MCF 10A (cell line): ENCODE measurements at places on chromosomes 1 and 21.

DNA sequence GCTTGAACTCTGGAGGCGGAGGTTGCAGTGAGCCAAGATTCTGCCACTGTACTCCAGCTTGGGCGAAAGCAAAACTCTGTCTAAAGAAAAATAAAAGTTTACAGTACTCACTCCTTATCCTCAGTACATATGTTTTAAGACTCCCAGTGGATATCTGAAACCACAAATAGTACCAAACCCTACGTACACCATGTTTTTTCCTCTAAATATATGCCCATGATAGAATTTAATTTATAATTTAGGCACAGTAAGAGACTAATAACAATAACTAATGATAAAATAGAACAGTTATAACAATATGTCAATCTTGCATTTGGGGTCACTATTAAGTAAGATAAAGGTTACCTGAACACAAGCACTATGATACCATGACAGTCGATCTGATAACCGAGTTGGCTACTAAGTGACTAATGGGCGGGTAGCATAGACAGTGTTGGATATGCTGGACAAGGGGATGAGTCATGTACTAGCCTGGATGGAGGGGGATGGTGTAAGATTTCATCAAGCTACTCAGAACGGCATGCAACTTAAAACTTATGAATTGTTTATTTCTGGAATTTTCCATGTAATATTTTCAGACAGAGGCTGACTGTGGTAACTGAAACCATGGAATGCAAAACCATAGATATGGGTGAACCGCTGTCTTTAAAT lies 43.7 kb downstream of the ST7L start:
- DNase-seq = peak; percentile 88

- no peak for DNase-seq
These were observed 70.6 kb upstream of the CHRM3 start for GRCh38 chr1:239315631-239316217.

DNA sequence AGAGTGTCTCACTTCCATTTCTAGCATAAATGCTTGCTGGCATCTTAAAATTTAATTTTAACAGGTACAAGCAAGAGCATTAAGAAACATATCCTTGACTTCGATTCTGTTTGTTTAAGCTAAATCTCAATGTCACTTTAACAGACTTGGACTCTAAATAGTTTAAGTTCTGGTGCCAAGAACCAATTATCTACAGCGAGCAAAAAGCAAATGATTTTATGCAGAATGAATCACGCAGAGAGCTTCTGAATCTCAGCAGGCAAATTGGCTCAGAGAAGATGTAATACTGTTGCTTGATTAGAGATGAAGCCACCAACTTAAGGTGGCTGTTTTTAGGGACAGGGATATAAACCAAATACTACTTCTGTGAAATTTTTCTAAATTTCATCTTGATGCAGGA lies 117.0 kb upstream of the PLD5 start:
- DNase-seq = no peak

GRCh38 chr21:45723049-45723958 lies 79.8 kb downstream of the PCBP3 start:
- DNase-seq = no peak

DNA sequence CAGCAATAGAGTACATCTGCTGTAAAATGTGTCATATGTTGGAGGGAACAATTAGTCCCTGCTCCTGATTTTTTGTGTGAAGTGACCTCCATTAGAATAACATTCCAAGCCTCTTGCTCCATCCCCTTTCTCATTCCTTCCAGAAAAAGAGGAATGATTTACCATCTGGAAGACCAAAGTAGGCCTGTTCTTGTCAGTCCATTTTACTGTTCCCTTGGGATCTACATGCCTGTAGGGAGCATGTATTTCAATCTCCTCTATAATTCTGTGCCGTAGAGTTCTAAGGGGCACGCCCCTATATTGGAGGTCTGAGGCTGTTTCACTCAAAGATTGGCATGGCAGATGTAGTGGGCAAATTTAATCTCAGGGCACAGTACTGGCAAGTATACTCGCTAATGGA lies 48.8 kb upstream of the MAN1A2 start:
- DNase-seq = no peak

DNA sequence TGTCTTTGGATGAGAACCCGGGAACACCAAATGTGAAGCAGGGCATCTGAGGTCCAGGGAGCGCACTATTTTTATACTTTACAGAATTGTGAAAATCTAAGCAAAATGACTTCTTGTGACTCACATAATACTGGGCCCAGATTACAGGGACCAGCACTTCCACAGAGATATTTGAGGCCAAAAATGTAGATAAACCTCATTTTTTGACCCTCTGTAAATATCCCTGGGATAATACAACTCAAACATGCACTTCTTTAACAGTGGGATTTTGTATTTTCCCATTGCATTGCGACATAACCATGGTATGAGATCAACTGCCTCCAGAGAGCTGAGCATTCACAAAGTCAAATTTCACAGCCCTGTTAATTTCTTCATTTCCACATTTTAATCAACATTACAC lies 289.4 kb upstream of the ADGRL4 start:
- DNase-seq = peak; percentile 19

GRCh38 chr1:178664278-178664677 lies 60.8 kb upstream of the RALGPS2 start:
- no peak for DNase-seq

DNA sequence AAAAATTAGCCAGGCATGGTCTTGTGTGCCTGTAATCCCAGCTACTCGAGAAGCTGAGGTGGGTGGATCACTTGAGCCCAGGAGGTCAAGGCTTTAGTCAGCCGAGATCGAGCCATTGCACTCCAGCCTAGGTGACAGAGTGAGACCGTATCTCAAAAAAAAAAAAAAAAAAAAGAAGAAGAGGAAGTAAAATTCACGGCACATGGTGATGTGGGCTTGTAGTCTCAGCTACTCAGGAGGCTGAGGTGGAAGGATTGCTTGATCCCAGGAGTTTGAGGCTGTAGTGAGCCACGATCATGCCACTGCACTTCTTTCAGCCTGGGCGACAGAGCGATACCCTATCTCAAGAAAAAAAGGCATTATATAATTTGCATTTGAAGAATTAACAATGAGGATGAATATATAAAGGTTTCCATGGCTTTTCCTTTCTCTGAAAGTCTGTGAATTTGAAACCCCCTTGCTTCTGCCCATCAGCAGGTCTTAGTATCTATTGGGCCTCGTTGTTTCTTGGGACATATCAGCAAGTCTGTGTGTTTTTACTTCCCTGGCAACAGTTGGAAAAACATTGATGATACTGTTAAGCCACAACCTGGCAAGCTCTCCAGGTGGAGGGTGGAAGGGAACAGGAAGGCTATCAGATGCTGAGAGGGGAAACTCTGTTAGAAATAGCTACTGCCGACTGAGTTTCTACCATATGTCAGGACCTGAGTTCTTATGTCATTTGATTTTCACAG lies 4.6 kb upstream of the PLA2G2D start:
- no peak for DNase-seq

DNA sequence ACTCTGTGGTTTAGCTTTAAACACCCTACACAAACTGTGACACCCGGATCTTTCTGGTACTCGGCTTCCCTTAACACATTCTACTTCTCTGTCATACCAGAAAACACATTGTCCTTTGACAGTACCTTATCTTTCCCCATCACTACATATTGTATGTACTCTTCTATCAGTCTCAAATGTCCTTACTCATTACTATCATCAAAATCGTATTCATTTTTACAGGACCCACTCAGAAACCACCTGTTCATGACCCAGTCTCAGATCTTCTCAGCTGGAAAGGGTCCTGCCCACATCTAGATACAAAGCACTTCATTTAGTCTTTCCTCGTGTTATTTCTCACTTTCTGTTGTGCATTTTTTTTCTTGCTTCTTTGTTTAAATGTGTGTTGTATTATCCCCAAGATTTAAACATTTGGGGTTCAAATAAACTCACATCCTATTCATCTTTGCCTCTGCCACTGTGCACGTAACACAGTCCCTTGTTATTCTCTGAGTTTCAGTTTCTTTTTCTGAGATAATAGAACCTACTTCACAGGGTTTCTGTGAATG lies 27.7 kb downstream of the CD34 start:
- DNase-seq = no peak

DNA sequence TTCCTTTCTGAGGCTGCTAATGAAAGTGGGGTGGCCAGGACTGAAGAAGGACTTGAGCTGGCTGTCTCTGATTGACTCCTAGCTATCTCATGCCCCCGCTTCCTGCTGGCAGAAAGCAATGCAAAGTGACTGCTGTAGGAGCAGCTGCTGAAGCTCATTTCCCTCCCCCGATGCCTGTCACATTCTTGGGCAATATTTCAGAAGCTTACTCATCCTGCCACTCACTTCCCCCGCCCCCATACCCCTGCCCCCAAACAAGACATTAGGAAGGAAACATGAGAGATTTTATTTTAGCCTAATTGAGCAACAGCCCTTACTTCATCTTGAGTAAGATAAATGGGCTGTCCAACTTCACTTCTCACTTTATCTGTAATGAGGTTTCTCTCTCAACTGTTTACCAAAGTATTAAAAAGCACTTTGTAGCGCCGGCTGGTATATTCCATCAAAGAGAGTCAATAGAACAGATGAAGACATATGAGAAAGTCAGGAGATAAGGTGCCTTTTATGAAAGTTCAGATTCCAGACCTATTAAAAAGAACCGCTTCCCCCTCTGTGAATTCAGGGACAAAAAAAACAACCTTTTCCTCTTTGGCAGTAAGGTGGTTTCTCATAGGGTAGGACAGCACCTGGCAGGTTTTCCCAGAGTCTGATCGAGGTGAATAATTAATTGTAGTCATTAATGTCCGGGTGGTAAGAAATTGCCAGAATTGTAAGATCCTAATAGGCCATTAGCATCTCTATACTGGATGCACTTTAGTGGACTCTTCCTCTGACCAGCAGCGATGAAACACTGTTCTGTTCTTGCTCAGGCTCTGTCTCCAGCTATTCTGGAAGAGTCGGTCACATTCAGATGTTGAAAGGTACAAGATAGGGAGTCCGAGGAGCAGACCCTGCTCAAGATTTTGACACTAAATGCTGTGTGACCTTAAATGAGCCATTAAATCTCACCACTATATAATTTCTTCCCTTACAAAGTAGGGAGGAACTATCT lies 70.2 kb downstream of the SH3GLB1 start:
- DNase-seq = peak; percentile 93

DNA sequence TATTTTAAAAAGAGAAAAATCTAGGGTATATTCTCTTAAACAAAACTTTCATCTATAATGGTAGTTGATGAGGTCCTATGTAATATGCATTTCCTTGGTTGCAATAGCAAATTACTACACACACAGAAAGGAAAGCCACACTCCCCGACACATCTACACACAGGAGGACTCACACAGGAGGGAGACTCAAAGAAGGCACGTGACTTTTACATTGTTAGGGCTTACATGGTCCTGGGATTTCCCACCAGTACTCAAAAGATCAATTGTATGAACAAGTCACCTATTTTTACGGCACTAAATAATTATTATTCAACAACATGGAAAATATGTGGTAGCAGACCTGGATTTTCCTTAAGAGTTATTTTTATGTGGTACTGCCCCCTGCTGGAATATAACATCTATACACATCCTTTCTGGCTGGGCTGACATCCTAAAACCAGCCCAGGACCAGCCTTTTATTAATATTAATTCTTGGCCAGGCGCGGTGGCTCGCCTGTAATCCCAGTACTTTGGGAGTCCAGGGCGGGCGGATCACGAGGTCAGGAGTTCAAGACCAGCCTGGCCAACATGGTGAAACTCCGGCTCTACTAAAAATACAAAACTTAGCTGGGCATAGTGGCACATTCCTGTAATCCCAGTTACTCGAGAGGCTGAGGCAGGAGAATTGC lies 33.9 kb upstream of the LGALS8 start:
- DNase-seq = peak; percentile 85

- DNase-seq = no peak
These were observed 155.1 kb upstream of the GORAB start for GRCh38 chr1:170376801-170377385.

- DNase-seq = peak; percentile 88
These were observed 15.7 kb upstream of the ATP13A2 start for GRCh38 chr1:17027403-17027802.

- DNase-seq = no peak
These were observed 904 bp upstream of the RPL22 start for GRCh38 chr1:6200188-6200809.

- DNase-seq = no peak
These were observed 42.5 kb downstream of the ZBTB40 start for GRCh38 chr1:22494144-22494543.

DNA sequence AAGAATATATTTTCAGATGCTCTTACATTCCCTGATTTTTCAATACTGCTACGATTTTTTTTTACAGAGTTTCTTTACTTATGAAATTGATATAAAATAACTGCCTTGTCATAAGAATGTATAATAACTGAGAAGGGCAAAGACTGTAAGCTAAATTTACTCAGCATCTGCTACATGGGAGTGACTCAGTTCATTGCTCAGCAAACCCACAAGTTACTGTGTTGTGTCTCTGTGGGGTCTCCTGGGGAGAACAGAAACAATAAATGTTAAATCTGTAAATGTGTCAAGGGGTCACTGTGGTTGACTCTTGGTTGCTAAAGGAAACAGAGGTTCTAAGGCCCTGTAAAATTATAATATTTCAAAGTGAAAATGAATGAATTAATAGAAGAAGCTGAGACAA lies 210.3 kb upstream of the CACYBP start:
- peak; percentile 31 for DNase-seq

DNA sequence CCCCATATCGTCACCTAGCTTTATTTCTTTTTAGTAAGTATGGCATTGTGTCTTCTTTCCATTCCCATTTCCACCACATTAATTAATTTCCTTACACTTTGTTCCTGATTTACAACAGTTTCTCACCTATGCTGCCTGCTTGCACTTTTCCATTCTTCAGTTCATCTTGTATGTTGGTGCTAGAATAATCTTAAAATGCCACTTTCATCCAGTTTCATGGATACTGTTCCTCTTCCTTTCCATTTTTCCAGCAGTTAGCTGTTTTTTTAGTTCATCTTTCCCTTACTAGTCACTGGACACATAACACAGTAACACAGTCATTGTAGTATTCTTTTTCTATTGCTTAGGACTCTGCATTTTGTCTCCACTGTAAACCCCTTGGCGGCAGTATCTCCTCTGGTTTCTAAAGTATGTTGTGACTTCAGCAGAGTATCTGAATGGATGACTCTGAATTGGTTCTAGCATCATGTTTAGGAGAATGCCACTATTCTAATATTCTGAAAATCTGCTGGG lies 2.1 kb downstream of the CDC7 start:
- DNase-seq = peak; percentile 29

- no peak for DNase-seq
These were observed 59.4 kb downstream of the AXDND1 start for GRCh38 chr1:179425186-179425585.

GRCh38 chr1:157137408-157138219 lies 581 bp downstream of the ETV3 start:
- peak; percentile 21 for DNase-seq

DNA sequence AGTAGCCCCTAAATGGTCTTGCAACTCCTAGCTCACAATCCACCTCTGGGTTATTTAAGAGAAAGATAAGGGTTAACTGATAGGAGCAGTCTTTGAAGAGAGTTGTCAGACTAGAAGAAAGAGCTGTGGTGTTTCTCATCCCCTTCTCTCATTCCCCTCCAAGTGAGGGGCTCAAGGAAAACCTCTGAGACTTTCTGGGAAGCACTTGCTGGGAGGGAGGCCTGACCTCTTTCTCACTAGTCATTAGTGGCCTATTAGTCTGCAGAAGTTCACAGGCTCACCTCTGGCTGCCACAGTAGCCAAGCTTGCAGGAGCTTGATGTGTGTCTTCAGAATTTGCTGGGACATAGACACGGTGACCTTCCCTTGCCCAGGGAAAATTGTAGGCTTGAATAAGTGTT lies 6.2 kb upstream of the GPR89A start:
- DNase-seq = no peak

- no peak for DNase-seq
These were observed 2.5 kb downstream of the SHISAL2A start for GRCh38 chr1:52635321-52636089.
